ENCODE measurements at places on chromosomes 16 and 17.

GRCh38 chr17:1374431-1375177, 25.4 kb downstream of the YWHAE start:
- no peak for DNase-seq

DNA sequence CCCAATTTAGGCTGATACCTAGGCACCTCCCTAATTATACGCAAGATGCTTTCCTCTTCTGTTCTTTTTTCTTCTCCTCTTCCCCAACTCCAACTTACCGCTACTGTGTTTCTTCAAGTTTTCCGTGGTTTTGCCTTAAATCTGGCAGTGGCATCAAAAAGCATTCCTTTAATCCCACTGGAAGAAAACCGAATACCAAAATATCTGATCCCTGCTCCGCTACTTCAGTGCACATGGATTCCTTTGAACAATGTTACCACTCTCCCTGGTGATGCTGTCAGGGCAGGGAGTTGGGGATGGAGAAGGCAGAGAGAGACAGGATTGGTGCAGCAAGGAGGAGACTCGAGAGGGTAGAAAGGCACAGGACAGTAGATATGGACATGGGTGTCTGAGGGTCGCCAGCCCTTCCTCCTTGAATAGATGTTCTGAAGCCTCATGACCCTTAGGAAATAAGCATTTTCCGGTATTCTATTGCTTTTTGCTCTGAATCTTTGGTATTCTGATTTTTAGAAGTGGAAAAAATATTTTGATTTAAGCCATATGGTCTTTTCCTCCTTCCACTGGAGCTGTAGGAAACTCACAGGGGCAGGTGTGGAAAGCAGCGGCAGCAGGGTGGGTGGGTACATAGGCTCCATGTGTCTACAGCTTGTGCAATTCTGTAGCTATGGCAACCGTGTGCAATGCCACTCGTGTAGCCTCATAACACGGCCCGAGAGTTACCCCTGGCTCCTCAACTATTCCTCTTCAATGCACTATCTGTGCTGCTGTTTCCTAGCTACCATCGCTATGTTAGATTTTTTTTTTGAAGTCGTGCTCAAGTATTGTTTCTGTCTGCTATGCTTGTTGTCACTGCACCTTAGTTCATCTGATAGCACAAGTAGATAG, 32.3 kb upstream of the TANC2 start:
- peak; percentile 14 for DNase-seq

DNA sequence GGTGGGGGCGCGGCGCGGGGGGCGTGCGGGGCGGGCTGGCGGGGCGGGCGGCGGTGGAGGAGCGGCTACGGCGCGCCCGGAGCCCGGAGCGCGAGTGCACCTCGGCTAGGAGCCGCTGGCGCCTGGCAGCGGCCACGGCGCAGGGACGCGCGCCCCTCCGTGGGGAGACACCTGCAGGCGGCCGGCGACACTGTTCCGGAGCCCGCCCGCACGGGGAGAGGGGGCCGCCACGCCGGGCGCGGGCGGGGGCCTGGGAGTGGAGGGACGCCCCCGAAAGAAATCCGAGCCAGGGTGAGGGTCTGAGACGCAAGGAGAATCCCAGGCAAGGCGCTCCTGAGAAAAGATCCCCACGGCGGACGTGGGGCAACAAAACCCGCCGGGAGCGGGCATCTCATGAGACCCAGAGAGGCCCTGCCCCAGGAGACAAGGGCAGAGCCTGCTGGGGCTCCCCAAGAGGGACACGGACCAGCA, at the start of gene GSG1L:
Gene GSG1L, minus strand, starts transcription at position 124 of the 471 bp plus-strand sequence. CDS start 290 bp downstream, outside the sequence.
- DNase-seq, result peak; percentile 28

GRCh38 chr17:57395721-57396321, 139.5 kb downstream of the MSI2 start:
- DNase-seq, result no peak

DNA sequence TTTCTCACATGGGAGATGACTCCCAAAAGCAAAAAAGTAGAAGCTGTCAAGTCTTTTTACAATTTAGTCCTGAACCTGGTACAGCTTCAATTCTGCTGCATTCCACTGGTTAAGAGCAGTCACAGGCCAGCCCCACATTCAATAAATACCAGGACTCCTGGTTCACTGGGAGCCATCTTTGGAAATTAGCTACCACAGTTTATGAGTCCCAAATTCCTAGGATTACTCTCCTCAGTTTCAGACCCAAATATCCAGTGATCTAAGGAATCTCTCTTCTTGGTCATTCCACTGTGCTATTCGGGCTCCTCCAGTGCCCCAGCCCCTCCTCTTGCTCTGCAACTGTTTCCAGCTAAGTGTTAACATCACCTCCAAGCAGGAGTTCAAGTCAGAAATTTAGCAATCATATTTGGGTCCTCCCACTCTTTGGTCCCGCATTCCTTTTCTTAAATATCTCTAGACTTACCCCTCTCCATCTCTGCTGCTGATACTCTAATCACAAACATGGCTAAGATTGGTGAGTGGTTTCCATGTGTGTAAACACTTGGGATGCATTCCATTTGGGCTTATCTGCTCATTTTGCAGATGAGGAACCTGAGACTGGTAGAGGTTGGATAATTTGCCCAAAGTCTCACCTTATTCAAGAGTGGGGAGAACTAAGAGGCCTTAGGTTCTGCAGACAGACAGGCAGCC, 9.6 kb upstream of the WIPF2 start:
- no peak for DNase-seq
